ENCODE measurements at places on chromosomes 13 and 19. TPM values are rescaled to one million over a fixed set of nuclear protein-coding genes. Genes with fewer than 3 reads are reported as not detected.

- H3K36me3 ChIP-seq: no peaks in the 10 kb centered on the region
- H3K4me3 ChIP-seq: no peak overlapping the region
- no peak for DNase-seq
- H3K27ac ChIP-seq: no peak overlapping the region
- peaks cover 4% of the 10 kb centered on the region for H3K4me1 ChIP-seq
- H3K27me3 ChIP-seq: no peaks in the 10 kb centered on the region
Measured at GRCh38 chr13:49319551-49319950, 71.8 kb downstream of the CDADC1 start.

- H3K27ac ChIP-seq: no peak overlapping the region
- no peaks in the 10 kb centered on the region for H3K27me3 ChIP-seq
- peaks cover 7% of the 10 kb centered on the region for H3K36me3 ChIP-seq
- no peak overlapping the region for H3K4me3 ChIP-seq
Measured at GRCh38 chr19:5126498-5127223, 157.7 kb downstream of the KDM4B start.

GRCh38 chr19:39514840-39515550 lies at the start of gene SELENOV:
Gene SELENOV (plus strand): TSS chr19:39515139. CDS start chr19:39515213, 74 bp downstream.
- peaks cover 18% of the 10 kb centered on the region for H3K4me1 ChIP-seq
- no peak within 1 kb of the TSS for H3K27ac ChIP-seq
- H3K4me3 ChIP-seq: peak within 1 kb of the TSS; percentile 65
- no peaks in the 10 kb centered on the region for H3K36me3 ChIP-seq

Gene MISP
- polyA plus RNA-seq: 0.71 TPM

- H3K36me3 ChIP-seq: peaks cover 7% of the 10 kb centered on the region
- H3K4me3 ChIP-seq: peak overlapping the region; percentile 58
- H3K27ac ChIP-seq: peak overlapping the region; percentile 89
- DNase-seq: peak; percentile 86
Measured at GRCh38 chr19:39145180-39145953, 19.8 kb downstream of the PAK4 start.

Gene KCNC3
- polyA plus RNA-seq: 1.6 TPM

GRCh38 chr19:28224441-28224840 lies 988.5 kb downstream of the UQCRFS1 start:
- no peaks in the 10 kb centered on the region for H3K27me3 ChIP-seq
- no peak overlapping the region for H3K27ac ChIP-seq
- no peaks in the 10 kb centered on the region for H3K4me1 ChIP-seq
- H3K36me3 ChIP-seq: no peaks in the 10 kb centered on the region

DNA sequence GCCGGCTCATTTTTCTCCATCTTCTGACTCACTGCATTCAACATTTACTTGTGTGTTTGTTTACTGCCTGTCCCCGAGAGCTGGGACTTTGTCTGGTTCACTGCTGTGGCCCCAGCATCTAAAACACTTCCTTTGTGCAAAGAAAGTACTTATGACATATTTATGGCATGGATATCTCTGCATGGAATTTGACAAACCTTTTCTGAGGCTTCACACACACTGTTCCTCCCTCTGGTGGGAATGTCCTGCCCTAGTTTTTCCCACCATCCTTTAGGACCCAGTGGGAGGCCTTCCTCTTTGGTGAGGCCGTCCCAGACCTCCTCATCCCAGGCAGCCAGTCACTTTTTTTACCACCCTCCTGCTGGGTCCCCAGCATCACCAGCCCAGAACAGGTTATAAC lies 1.4 kb upstream of the SRRM5 start:
- H3K27me3 ChIP-seq: no peaks in the 10 kb centered on the region
- no peak overlapping the region for H3K27ac ChIP-seq
- no peaks in the 10 kb centered on the region for H3K4me1 ChIP-seq
- no peak overlapping the region for H3K4me3 ChIP-seq
- H3K36me3 ChIP-seq: peaks cover 19% of the 10 kb centered on the region

Gene OR7A10
- polyA plus RNA-seq: not detected

Gene URAD
- polyA plus RNA-seq: not detected

DNA sequence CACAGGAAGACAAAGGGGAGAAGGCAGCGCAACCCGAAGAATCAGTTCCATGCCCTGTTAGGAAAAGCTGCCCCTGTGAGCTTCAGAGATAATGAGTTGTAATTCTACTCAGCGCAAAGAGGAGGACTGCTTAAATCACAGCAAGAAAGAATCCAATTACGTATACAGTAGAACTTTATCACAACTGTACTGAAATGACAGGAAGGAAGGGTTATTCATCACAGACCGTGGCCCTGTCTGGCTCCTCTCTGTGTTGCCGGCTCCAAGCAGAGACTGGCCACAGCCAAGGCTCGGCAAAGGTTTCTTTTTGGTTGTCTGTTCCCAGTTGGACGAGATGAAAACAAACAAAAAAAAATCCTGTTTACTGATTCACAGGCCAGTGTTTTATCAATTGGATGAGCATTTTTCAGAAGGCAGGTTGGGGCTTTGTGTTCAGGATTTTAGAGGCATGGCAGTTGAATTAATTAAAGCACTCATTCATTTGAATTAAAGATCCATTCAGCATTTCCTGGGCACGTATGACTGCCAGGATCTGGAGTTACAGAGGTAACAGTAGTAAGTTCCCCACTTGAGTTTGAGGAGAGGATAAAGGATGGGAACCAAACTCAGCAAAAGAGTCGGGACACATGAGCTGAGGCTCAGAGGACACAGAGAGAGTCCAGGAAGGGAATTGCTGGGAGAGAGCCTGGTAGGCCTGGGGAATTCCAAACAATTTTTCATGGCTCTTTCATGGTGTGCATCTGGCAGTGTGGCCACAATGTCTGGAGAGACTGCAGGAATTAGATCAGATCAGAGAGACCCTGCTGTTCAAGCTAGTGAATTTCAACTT lies 341.0 kb downstream of the DNAJC15 start:
- H3K4me3 ChIP-seq: no peak overlapping the region
- H3K27ac ChIP-seq: no peak overlapping the region
- DNase-seq: no peak
- no peaks in the 10 kb centered on the region for H3K4me1 ChIP-seq
- no peaks in the 10 kb centered on the region for H3K27me3 ChIP-seq
- H3K36me3 ChIP-seq: no peaks in the 10 kb centered on the region

Measured in HepG2 (cell line).